ENCODE measurements at places on chromosomes 2 and 18.

- DNase-seq = no peak
Observed at GRCh38 chr2:24970483-24971285, 1.1 kb downstream of the DNAJC27 start.

GRCh38 chr2:66531155-66531554 is 96.2 kb downstream of the MEIS1 start:
- no peak for DNase-seq

GRCh38 chr18:41326311-41326710 is 628.7 kb upstream of the PIK3C3 start:
- no peak for DNase-seq

- no peak for DNase-seq
Observed at GRCh38 chr2:38789691-38790090, 11.7 kb downstream of the GEMIN6 start.

- DNase-seq = no peak
Observed at GRCh38 chr2:58466804-58467203, 225.7 kb upstream of the FANCL start.

GRCh38 chr2:42195559-42195958 is 26.4 kb downstream of the EML4 start:
- no peak for DNase-seq

DNA sequence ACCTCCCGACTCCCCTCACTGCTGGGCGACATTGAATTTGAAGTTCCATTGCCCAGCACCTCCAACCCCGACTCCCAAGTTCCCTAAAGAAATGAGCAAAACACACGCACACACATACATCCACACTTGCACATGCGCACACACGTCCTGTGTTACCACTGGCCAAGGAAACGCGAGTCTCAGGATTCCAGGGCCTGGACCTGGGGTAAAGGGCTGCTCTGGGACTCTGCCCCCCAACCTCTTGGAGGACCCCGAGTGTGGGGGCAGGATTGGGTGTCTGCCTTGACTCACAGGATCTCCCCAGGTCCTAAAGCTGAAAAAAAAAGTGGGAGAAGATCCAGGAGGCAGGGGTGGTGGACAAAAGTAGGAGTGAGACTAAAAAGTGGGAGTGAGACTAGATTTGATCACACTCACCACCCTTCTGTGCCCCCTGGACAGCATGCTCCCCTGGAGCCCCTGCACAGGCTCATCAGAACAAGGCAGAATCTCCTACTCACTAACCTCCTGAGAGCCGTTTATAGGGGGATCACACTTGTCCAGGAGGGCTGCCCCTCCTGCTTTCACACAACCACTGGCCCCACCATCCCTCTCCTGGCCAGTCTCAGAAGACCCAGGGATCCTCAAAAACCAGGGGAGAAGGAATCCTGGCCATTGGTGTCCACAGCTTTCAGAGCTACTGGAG is 202.2 kb downstream of the TNS1 start:
- no peak for DNase-seq

DNA sequence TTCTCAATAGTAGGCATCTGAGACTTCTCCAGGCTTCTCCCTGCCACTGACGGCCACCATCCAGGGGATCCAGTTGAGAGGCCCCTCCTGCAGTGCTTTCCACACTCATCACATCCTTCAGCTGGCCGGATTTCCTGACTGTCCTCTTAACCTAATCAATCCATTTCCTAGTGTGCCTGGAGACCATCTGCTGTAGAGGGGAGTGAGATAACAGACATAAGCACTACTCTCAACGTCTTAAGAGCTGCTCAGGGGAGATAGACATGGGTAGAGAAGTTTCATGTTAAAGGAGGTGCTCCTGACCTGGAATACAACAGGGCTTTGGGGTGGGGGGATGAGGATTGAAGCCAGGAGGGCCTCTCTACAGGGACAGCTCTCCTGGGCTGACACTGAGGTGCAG is 14.2 kb downstream of the SPR start:
- peak; percentile 88 for DNase-seq

DNA sequence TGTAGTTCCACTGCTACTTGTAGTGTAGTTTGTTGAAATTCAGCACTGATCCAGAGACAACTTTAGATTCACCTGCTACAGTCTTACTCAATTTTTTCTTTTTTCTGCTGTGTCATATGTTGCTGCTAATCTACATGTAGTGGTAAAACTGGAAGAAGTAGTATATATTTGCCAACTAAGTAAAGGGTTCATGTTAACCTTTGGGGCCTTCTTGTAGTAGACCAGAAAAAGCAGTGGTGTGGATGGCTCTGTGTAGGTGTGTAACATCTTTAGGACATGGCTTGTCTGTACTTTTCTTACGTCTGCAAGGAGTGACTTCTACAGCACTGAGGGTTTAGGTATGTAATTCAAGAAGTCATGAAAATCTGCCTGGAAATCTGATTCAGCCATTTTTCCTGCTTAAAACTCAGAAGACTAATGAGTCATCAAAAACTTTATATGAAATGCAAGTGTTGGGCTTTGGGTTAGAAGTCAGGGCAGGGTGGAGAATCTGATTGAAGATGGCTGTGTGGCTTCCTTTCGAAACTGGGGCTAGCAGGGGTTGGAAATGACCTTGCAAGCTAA is 8.4 kb downstream of the PTPRM start:
- DNase-seq = no peak

- no peak for DNase-seq
Observed at GRCh38 chr2:56113382-56113975, 70.3 kb upstream of the CCDC85A start.

DNA sequence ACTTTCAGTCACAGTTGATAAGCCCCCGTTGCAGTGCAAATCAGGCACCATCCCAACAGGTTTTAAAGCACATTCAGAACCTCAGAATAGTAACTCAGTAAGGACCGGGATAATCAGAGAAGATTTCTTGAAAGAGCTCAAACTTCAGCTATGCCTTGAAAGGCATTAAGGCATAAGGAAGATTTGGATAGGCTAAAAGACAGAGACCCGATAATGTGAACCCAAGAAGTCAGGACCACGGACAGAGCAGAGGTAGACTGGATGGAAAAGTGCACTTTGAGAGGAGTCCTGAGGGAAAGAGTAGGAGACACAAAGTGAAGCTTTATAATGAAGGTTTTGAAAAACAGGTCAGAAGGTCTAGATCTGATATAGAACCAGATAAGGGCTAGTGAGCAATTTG is 36.9 kb upstream of the KLF7 start:
- no peak for DNase-seq

DNA sequence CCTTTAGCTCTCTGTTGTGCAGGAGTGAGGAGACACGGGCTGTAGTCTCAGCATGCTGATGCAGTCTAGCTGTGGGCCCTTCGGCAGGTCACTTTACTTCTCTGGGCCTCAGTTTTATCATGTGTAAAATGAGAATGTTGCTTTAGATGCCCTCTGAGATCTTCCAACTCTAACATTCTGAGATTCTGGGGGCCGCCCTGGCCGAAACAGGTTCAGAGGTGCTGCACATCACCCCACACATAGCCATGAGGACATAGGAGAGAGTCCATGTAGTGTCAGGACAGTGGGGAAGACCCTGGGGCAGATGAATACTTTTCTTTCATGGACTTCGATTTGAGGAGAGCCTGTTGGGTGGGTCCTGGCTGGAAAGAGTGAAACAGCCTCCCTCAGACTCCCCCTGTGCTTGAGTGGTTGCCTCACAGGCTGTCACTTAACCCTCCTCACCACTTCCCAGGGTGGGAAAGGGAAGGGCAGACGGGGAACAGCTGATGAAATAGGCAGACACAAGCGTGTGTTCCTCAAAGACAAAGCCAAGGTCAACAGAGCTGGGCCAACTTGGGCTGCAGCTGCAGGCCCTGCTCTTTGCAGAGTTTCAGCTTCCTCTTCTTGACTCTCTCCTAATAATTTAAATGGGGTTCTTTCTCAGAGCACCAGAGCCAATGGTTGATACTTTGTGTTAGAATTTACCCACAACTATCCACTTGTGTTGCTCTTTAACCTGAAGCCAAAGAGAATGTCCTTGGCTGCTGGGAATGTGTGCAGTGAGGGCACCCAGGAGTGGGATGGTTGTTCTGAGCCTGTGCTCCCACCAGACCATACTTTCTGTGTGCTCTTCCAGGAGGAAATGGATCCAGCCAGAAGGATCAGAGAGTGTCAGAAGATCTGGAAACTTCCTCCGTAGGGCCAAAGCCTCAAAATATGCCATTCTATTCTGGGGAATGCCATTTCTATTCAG is 14.7 kb upstream of the MRPL33 start:
- DNase-seq = no peak

GRCh38 chr2:176804392-176804791 is 408.2 kb upstream of the HNRNPA3 start:
- DNase-seq = no peak

DNA sequence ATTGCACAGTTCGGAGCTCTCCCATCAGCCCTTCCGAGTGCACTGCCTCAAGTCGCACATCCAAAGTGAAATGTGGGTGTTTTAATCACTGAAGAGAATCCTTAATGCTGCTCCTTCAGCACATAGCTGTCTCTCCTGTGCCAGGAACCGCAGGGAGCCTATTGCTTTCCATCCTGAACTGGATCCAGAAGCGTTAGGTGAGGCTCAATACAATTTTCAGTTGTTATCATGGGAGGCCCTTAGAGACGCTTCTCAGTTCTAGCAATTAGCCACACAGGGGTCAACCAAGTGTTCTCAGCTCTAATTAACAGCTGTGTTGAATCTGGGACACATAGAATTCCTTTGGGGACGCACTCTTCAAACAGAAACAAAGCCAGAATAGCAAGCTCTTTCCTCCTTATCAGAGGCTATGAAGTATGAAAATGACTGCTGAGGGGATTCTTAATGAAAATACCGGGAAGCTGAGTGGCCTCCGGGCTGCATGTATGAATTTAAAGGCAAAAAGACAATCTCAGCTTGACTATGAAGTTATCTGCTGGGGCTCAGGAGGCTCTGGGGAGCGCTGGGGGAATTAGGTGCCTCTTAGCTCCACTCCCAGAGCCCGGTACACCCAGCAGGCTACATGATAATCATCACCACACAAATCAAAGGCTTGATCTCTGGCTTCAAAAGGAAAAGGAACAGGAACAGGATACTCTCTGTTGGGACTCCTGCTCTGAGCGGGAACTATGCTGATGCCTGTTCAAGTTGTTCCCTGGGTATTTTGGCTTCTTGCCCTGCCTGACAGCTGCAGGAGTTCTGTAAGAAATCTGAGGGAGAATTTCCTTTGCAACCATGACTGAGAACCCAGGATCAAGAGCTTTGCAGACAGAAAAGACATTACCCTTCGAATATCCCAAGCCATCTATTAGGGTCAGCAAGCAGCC is 55.4 kb upstream of the NCOA1 start:
- no peak for DNase-seq

Measured in WERI-Rb-1 (cell line).